CD8-positive, alpha-beta memory T cell (primary cell): ENCODE measurements at places on chromosomes 4 and X. TPM values are rescaled to one million over a fixed set of nuclear protein-coding genes. Genes with fewer than 3 reads are reported as not detected.

GRCh38 chrX:24335871-24336270, 22.0 kb upstream of the SUPT20HL2 start:
- no peaks in the 10 kb centered on the region for H3K27me3 ChIP-seq
- no peak overlapping the region for H3K4me3 ChIP-seq
- H3K27ac ChIP-seq, result no peak overlapping the region
- no peak for DNase-seq
- no peaks in the 10 kb centered on the region for H3K36me3 ChIP-seq

- no peaks in the 10 kb centered on the region for H3K36me3 ChIP-seq
- H3K4me3 ChIP-seq, result no peak overlapping the region
- no peaks in the 10 kb centered on the region for H3K27me3 ChIP-seq
- no peaks in the 10 kb centered on the region for H3K4me1 ChIP-seq
- H3K27ac ChIP-seq, result no peak overlapping the region
- DNase-seq, result no peak
These were observed 566.8 kb upstream of the HTR2C start for GRCh38 chrX:114017086-114017485.

- H3K27me3 ChIP-seq, result no peaks in the 10 kb centered on the region
- H3K27ac ChIP-seq, result no peak overlapping the region
- H3K36me3 ChIP-seq, result no peaks in the 10 kb centered on the region
- DNase-seq, result no peak
These were observed 62.3 kb downstream of the UCHL1 start for GRCh38 chr4:41318839-41319530.

The S100P gene
- 1.0 TPM for total RNA-seq

DNA sequence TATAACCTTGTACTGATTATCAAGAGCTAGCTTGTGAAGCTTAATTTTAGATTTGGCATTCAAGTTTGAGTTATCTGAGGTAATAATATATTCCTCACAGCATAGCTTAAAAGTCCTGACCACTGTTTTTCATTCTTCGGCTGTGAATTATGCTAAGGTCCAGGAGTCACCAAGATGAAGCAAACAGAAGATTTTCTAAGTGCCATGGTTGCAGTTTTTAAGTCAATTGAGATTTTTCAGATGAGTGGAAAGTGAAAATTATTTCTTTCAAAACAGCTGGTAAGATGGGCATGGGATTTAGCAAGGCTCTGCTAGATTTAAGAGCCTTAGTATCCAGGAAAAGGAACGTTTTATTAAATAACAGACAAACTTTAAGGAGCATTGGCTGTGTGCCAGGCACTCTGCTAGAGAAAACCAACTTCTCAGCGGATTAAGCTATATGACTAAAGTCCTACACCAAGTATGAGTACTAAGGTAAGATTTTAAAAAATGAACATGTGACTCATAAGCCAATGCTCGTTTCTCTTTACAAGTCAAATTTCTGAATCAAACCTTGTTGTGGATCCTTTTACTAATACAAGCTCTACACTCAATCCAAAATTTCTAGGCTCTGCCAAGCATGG, 149.9 kb upstream of the IL15 start:
- no peak overlapping the region for H3K27ac ChIP-seq
- H3K4me1 ChIP-seq, result no peaks in the 10 kb centered on the region
- no peak overlapping the region for H3K4me3 ChIP-seq
- DNase-seq, result no peak
- H3K36me3 ChIP-seq, result no peaks in the 10 kb centered on the region
- no peaks in the 10 kb centered on the region for H3K27me3 ChIP-seq

GRCh38 chr4:40840985-40841571, 91.3 kb downstream of the NSUN7 start:
- H3K4me3 ChIP-seq, result no peak overlapping the region
- no peak overlapping the region for H3K27ac ChIP-seq
- no peaks in the 10 kb centered on the region for H3K4me1 ChIP-seq
- no peaks in the 10 kb centered on the region for H3K27me3 ChIP-seq
- peak; percentile 9 for DNase-seq

- peaks cover 26% of the 10 kb centered on the region for H3K4me1 ChIP-seq
- peak overlapping the region; percentile 75 for H3K4me3 ChIP-seq
- peak overlapping the region; percentile 67 for H3K27ac ChIP-seq
- peak; percentile 21 for DNase-seq
- no peaks in the 10 kb centered on the region for H3K36me3 ChIP-seq
These were observed 2.0 kb downstream of the PRKX start for GRCh38 chrX:3711331-3711917.

DNA sequence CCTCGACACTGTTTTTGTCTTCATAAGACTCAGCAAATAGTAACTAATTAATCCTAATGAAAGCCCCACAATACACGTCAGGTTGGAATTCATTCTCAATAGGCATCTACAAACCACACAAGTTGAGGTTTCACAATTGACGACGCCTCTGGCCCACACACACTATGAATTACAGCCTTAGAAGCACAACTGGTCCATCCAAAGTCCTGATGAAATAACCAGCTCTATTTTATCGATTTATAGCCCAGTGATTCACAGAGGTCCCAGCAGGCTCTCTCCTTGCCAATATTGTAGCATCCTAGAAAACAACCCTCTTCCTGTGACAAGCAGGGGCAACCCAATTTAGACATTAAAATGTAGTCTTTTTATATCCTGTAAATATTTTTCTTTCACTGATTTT, 112.1 kb downstream of the NR3C2 start:
- no peak overlapping the region for H3K4me3 ChIP-seq
- no peaks in the 10 kb centered on the region for H3K36me3 ChIP-seq
- H3K27ac ChIP-seq, result no peak overlapping the region
- H3K4me1 ChIP-seq, result no peaks in the 10 kb centered on the region
- no peak for DNase-seq

- no peak overlapping the region for H3K27ac ChIP-seq
- H3K27me3 ChIP-seq, result no peaks in the 10 kb centered on the region
- peak; percentile 68 for DNase-seq
- peak overlapping the region; percentile 28 for H3K4me3 ChIP-seq
- peaks cover 8% of the 10 kb centered on the region for H3K4me1 ChIP-seq
These were observed 36.6 kb downstream of the CCNG2 start for GRCh38 chr4:77193511-77194102.

- H3K27ac ChIP-seq, result no peak overlapping the region
- DNase-seq, result no peak
- H3K4me3 ChIP-seq, result no peak overlapping the region
- no peaks in the 10 kb centered on the region for H3K27me3 ChIP-seq
- no peaks in the 10 kb centered on the region for H3K4me1 ChIP-seq
These were observed 381.6 kb upstream of the CPEB2 start for GRCh38 chr4:14620567-14621141.

- no peaks in the 10 kb centered on the region for H3K36me3 ChIP-seq
- H3K4me1 ChIP-seq, result no peaks in the 10 kb centered on the region
These were observed 97.9 kb upstream of the PDE5A start for GRCh38 chr4:119726505-119726904.

- H3K4me1 ChIP-seq, result peaks cover 8% of the 10 kb centered on the region
- H3K27me3 ChIP-seq, result no peaks in the 10 kb centered on the region
- H3K27ac ChIP-seq, result no peak overlapping the region
- H3K36me3 ChIP-seq, result no peaks in the 10 kb centered on the region
These were observed 144.3 kb downstream of the CAMK2D start for GRCh38 chr4:113617195-113617594.

DNA sequence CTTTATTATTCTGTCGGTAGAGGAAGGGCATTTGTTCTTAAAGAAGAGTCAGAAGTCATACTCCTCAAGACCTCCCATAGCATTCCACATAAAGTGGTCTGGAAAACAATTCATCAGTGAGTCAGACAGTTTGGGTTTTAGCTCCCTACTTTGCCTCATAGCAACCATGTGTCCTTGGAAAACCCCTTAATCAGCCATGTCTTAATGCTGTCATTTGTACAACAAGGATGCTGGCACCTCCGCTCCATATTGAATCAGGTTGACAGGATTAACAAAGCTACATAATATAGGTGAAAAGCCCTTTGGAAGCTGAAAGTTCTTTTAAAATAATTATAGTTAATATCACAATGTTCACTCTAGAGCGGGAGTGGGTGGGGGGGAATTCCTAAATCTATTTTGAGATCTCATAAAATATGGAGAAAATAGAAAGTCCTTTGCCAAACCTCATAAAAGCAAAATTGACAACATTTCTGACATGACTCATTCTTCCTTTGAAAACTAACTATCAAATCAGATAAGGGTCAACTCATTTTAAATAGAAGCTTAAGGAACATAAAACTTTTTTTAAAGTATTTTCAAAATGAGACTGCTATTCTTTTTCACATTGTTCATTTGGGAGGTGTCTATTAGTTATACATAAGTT, 37.3 kb upstream of the GUCY1A1 start:
- H3K4me3 ChIP-seq, result no peak overlapping the region
- H3K27me3 ChIP-seq, result no peaks in the 10 kb centered on the region
- H3K27ac ChIP-seq, result no peak overlapping the region
- H3K4me1 ChIP-seq, result no peaks in the 10 kb centered on the region
- no peak for DNase-seq
- H3K36me3 ChIP-seq, result no peaks in the 10 kb centered on the region

- H3K36me3 ChIP-seq, result no peaks in the 10 kb centered on the region
- no peak overlapping the region for H3K4me3 ChIP-seq
- no peaks in the 10 kb centered on the region for H3K27me3 ChIP-seq
- no peak overlapping the region for H3K27ac ChIP-seq
These were observed 70.3 kb downstream of the PHOX2B start for GRCh38 chr4:41678086-41678816.

The FBXO8 gene
- 18.3 TPM for total RNA-seq

The SYTL5 gene
- total RNA-seq, result not detected

The CXCL11 gene
- 0.18 TPM for total RNA-seq

- no peak overlapping the region for H3K4me3 ChIP-seq
- no peaks in the 10 kb centered on the region for H3K4me1 ChIP-seq
- H3K36me3 ChIP-seq, result no peaks in the 10 kb centered on the region
- no peak for DNase-seq
- no peaks in the 10 kb centered on the region for H3K27me3 ChIP-seq
These were observed 384.6 kb downstream of the IDS start for GRCh38 chrX:149120459-149120858.

DNA sequence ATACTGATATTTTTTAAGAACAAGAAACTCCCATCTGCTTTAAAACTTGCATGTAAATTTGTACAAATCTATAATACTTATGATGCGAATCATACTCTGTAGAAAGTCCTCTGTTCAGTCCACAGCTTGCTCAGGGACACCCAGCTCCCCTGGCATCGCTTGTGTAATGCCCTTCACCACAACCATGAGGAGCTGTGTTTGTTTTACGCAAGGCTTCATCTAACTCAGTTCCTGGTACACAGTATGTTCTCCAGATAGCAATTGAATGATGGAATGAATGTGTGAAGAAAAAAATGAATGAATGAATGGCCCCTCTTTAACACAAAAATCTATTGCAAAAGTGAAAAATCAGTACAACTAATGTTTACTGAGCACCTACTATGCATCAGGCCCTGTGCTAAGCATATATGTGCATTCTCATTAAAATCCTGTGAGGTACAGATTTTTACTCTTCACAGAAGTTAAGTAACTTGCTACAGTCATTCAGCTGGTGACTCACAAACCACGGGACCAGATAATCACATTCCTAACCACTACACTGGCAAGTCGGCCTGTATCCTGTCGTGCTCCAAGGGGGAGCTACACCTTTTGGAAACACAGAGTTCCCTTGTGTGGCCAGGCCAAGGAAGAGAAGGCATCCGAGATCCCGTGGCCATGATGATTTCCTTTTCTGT, 58.7 kb upstream of the KDR start:
- H3K4me1 ChIP-seq, result no peaks in the 10 kb centered on the region
- H3K27ac ChIP-seq, result no peak overlapping the region
- no peaks in the 10 kb centered on the region for H3K36me3 ChIP-seq
- no peak for DNase-seq
- no peak overlapping the region for H3K4me3 ChIP-seq
- no peaks in the 10 kb centered on the region for H3K27me3 ChIP-seq

- DNase-seq, result peak; percentile 48
- H3K4me1 ChIP-seq, result peaks cover 13% of the 10 kb centered on the region
- H3K4me3 ChIP-seq, result no peak overlapping the region
- no peaks in the 10 kb centered on the region for H3K27me3 ChIP-seq
- peaks cover under 1% of the 10 kb centered on the region for H3K36me3 ChIP-seq
These were observed 5.3 kb upstream of the CFP start for GRCh38 chrX:47634871-47635575.

- no peaks in the 10 kb centered on the region for H3K4me1 ChIP-seq
- no peak overlapping the region for H3K4me3 ChIP-seq
- no peak for DNase-seq
- H3K27me3 ChIP-seq, result no peaks in the 10 kb centered on the region
These were observed 82.5 kb downstream of the GATB start for GRCh38 chr4:151678048-151678872.

The TCEAL5 gene
- not detected for total RNA-seq

DNA sequence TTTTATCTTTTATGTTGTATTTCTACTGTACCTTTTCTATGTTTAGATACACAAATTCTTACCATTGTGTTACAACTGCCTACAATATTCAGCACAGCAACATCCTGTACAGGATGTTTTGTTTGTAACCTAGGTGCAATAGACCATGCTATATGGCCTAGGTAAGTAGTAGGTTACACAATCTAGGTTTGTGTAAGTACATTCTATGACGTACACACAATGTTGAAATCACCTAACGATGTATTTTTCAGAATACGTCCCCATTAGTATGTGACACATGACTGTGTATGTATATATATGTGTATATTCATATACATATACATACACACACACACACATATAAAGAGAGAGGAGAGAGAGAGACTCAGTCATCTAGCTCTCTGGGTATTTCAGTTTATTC, 103.5 kb downstream of the CLNK start:
- H3K4me3 ChIP-seq, result no peak overlapping the region
- no peak overlapping the region for H3K27ac ChIP-seq
- H3K27me3 ChIP-seq, result no peaks in the 10 kb centered on the region
- DNase-seq, result no peak

GRCh38 chr4:113112338-113112978, 63.0 kb downstream of the ANK2 start:
- no peaks in the 10 kb centered on the region for H3K27me3 ChIP-seq
- no peak overlapping the region for H3K27ac ChIP-seq
- H3K36me3 ChIP-seq, result no peaks in the 10 kb centered on the region
- H3K4me3 ChIP-seq, result no peak overlapping the region
- H3K4me1 ChIP-seq, result no peaks in the 10 kb centered on the region
- no peak for DNase-seq

The FAM9B gene
- not detected for total RNA-seq

The BGN gene
- not detected for total RNA-seq

The CDS1 gene
- 0.44 TPM for total RNA-seq

DNA sequence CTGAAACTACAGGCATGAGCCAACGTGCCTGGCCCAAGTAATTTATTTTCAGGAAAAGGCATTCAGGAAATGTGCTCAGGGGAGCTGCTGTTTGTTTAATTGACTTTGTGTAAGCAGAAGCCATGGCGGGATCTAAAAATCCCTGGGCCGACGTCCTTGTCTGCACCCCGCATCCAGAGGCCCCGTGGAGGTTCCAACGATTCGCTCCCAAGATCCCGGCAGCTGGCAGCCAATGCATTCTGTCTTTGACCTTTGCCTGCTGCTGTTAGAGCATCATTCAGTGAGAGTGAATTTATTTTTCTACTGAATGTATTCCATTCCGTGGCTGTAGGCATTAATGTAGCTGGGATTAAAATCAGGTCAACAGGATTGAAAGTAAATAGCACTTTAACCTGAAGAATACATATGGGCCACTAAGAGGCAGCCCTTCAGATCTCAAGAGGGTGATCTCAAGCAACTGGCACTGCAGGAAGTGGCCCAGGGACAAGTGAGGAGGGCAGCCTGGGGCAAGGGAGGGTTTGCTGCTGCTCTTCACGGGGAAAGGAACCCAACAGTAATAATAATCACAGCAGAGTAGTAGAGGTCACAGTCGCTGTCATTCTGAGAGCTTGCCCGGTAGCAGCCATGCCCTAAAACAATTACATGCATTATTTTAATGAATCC, 75.2 kb downstream of the PSAPL1 start:
- no peaks in the 10 kb centered on the region for H3K36me3 ChIP-seq
- no peaks in the 10 kb centered on the region for H3K4me1 ChIP-seq
- no peak overlapping the region for H3K27ac ChIP-seq
- H3K4me3 ChIP-seq, result no peak overlapping the region

The SPIN2A gene
- 0.18 TPM for total RNA-seq
